NCI-H2171 (cell line): ENCODE measurements at places on chromosomes 11 and 22.

DNA sequence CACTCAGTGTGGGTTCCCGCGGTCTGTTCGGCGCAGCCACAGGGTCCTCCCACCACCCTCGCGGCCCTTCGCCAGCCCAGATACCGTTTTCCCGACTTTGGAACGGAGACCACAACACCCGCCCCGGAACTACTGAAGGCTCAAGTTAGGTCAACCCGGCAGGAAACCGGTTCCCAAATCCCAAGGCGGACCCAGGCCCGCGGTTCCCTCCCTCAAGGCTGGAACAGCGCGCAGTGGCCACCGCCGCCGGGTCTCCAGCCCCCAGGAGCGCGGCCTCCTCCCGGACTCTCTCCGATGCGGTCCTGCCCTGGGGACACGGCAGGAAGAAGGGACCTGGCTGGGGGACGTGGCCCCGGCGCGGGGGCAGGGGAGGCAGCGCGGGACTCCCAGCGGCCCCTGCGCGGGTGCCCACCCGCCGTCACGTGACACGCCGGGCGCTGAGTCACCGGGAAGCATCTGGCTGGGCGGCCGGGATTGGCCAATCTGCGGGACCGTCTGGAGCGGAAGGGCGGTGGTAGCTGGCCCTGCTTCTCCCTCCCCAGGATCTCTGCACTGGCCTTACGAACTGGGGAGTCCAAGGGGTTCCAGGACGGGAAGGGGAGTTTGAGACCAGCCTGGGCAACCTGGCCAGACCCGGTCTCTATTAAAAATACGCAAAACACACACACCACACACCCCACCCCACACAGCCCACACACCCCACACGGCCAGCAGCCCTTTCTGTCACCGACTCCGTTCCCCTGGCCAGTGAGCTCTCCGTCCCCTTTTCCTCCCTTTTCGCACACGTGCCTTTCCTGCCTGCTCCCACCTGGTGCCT, 21.5 kb upstream of the MALAT1 start:
- DNase-seq, result peak; percentile 91

DNA sequence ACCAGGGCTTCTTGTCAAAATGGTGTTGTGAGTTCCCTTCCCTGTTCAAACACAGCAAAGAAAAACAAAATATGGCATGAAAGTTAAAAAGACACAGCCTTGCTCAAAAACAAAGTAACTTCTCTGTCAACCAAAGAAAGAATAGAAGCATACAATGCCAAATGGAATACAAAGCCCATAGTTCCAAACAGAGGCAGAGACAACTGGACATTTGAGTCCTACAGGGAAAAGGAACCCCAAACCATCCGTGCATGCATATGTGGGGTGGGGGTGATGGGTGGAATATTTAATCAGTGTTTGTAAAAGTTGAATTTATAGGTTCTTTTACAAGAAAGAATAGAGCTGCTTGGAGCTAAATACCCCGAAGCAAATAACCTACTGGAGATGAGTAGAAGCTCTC, 218.7 kb downstream of the FAM76B start:
- no peak for DNase-seq

- DNase-seq, result no peak
These were observed 24.2 kb upstream of the TMEM123 start for GRCh38 chr11:102476812-102477211.

- DNase-seq, result no peak
These were observed 40.1 kb downstream of the TP53I11 start for GRCh38 chr11:44910591-44910990.

DNA sequence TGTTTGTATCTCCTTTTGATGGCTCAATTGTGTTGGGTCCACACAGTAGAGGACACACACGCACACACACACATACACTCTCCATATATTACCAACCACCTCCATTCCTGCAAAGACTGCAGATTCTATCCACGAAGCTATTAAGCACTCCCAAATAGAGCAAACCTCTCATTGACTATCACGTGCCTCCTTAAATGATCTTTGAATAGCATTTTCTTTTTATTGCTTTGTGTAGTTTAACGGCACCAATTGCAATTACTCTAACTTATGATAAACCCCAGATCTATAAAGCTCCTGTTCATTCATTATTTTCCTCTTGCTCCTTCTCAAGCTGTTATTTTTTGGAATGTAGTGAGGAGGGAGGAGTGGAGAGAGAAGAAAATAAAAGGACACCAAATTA, 204.7 kb downstream of the ST3GAL4 start:
- no peak for DNase-seq

- DNase-seq, result no peak
These were observed 78.2 kb upstream of the SPON1 start for GRCh38 chr11:13884158-13884799.

DNA sequence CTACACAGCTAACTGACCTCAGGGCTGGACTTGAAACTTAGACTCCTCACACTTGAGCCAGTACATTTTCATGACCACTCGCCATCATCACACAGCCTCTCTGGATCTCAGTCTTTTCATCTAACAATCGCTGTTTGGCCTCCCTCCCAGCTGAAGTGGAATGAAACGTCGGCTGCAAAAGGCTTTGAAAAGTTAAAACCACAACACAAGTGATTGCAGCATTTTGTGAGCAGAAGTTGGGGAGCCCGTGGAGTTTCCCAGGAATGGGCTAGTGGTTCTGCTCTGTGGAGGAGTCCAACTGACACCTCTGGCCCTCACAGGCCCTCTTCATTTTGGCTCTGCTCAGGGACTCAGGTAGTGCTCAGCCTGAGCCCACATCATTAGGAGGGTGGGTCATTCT, 35.9 kb upstream of the TRIM29 start:
- no peak for DNase-seq

- no peak for DNase-seq
These were observed 700.1 kb upstream of the RAG2 start for GRCh38 chr11:37298173-37298572.

- no peak for DNase-seq
These were observed 108.7 kb upstream of the PITPNB start for GRCh38 chr22:28027453-28028448.

DNA sequence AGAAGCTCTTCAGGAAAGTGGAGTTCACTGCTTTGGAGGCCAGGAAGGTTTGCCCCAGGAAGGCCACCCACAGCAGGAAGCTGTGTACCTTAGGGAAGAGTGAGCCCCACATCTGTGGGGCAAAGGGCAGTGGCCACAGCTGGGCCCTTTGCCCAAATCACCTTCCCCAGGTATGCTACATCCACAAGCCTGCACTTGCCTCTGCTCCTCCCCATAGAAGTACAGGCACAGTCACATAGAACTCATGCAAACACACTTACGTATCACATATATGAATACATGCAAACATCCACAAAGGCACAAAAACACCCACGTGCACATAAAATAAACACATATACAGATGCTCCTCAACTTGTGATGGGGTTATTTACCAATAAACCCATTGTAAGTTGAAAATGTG, 2.1 kb downstream of the TRIM29 start:
- no peak for DNase-seq

- no peak for DNase-seq
These were observed 37.7 kb downstream of the NF2 start for GRCh38 chr22:29641042-29641699.

GRCh38 chr22:44340271-44341239, 27.8 kb upstream of the SHISAL1 start:
- peak; percentile 93 for DNase-seq

- no peak for DNase-seq
These were observed 785.2 kb downstream of the KCNA4 start for GRCh38 chr11:29231586-29231985.

- DNase-seq, result no peak
These were observed 27.0 kb upstream of the TREH start for GRCh38 chr11:118706546-118706825.

DNA sequence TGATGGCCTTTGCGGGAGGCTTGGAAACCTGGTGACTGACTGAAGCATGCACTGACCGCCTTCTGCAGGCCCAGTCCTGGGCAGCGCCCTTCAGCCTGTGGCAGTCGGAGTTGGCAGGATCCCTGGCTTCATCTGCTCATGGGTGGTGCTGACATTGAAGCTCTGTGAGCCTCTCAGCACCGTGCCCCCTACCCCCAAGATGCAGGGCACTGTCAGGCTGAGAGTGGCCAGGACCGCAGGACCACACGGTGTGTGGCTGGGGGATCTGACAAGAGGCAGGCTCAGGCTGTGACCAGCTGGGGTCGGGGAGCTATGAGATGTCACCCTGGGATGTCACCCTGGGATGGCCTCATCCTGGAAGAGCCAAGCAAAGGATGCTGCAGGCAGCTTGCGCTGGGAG, 32.7 kb downstream of the TBC1D22A start:
- DNase-seq, result no peak

DNA sequence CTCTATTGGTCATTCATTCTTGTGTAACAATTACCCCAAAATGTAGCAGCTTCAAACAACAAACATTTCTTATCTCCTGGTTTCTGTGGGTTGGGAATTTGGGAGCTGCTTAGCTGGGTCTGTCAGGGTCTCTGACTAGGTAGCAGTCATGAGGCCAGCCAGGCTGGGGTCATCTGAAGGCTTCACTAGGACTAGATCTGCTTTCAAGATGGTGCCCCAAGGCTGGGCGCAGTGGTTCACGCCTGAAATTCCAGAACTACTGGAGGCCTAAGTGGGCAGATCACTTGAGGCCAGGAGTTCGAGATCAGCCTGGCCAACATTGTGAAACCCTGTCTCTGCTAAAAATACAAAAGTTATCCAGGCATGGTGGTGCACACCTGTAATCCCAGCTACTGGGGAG, 13.1 kb upstream of the SPDYC start:
- DNase-seq, result no peak

GRCh38 chr11:103850419-103851165, 185.8 kb upstream of the DDI1 start:
- DNase-seq, result no peak

- no peak for DNase-seq
These were observed 15.2 kb downstream of the ALKBH8 start for GRCh38 chr11:107550304-107550703.

- DNase-seq, result no peak
These were observed 5.6 kb upstream of the TRABD start for GRCh38 chr22:50179937-50180726.

DNA sequence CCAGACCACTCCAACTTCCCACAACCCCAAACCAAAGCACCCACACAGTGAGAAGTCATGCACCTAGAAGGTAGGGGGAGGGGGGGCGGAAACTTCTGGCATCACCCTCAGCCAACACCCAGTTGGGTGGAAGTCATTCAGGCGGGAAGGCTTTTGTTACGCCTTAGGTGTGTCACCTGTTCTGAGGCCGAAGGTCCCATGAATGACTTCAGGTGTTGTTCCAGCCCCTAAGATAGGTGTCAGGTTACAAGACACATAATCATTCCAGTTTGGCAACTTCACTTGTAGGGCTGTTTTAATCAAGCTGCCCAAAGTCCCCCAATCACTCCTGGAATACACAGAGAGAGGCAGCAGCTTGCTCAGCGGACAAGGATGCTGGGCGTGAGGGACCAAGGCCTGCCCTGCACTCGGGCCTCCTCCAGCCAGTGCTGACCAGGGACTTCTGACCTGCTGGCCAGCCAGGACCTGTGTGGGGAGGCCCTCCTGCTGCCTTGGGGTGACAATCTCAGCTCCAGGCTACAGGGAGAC, at the start of gene TMPRSS4:
Gene TMPRSS4, plus strand, starts transcription at position 325 of the 528 bp plus-strand sequence. CDS start 225 bp downstream, outside the sequence.
- no peak for DNase-seq

GRCh38 chr11:33016654-33017053, 976 bp downstream of the DEPDC7 start:
- DNase-seq, result no peak

DNA sequence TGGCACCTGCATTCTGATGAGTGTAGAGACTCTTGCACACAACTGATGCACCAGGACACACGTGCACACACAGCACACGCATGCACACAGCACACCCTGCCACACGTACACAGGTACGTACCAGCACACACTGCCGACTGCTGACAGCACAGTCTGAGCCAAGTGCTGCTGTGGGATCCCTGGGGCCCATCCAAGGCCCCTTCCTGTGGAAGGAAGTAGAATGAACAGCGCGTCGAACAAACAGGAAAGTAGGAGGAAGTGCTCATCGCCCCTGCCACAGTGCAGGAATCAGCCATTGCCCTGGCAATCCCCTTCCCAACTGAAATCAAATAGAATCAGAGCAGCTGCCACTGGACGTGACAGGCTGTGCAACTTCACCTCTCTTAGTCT, 57.9 kb downstream of the CD82 start:
- no peak for DNase-seq

- no peak for DNase-seq
These were observed 65.0 kb downstream of the SEZ6L start for GRCh38 chr22:26234296-26234695.

- DNase-seq, result no peak
These were observed 2.9 kb upstream of the AKIP1 start for GRCh38 chr11:8908099-8908498.

DNA sequence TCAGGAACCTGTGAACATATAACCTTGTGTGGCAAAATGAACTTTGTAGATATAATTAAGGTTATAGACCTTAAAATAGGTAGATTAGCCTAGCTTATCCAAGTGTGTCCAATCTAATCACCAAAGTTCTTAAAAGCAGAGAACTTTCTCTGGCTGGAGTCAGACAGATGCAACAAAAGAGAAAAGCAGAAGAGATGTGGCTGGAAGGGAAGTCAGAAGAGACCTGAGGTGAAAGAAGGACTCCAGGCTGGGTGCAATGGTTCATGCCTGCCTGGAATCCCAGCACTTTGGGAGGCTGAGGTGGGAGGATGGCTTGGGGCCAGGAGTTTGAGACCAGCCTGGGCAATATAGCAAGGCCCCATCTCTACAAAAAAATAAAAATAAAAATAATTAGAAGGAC, 39.4 kb upstream of the SWAP70 start:
- no peak for DNase-seq

GRCh38 chr11:47020793-47021526, 84.4 kb downstream of the CSTPP1 start:
- DNase-seq, result no peak

- DNase-seq, result no peak
These were observed 7.2 kb downstream of the WT1 start for GRCh38 chr11:32427935-32428664.

DNA sequence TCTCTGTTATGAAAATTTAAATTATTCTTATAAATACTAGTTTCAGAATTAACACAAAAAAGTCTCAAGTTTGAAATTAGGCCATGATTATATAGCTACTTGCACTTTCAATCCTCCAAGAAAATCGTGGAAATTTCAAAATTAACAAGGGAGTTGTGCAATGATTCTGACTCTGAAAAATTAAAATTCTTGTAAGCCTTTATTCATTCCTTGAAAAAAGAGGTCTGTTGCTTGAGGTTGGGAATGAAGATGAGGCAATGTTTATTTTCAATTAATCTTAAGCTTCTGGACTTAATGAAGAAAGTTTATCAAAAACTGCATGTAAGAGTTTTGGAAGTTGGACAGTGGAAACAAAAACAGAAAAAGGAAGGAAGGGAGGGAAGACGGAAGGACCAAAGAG, 128.2 kb upstream of the FIBIN start:
- DNase-seq, result no peak

DNA sequence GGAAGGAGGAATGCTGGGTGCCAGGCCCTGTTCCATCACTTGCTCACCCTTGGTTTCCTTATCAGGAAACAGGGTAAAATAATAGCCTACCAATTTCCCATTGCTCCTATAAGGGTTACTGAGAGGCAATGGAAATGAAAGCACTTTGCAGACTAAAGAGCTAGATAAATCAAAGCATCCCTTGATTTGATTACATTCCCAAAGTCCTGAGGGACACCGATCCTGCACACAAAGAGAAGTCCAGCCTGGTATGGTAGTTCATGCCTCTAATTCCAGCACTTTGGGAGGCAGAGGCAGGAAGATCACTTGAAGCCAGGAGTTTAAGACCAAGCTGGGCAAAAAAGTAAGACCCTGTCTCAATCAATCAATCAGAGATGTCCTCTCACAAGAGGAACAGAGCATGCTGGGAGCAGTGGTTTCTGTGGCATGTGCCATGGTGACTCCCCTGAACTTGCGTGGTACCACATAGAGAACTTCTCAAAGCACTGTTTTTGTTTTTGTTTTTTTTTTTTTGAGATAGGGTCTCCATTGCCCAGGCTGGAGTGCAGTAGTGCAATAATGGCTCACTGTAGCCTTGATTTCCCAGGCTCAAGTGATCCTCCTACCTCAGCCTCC, 10.7 kb downstream of the TBC1D10A start:
- no peak for DNase-seq
